Stromal cell of bone marrow (primary cell): ENCODE measurements at places on chromosomes 12 and 14.

DNA sequence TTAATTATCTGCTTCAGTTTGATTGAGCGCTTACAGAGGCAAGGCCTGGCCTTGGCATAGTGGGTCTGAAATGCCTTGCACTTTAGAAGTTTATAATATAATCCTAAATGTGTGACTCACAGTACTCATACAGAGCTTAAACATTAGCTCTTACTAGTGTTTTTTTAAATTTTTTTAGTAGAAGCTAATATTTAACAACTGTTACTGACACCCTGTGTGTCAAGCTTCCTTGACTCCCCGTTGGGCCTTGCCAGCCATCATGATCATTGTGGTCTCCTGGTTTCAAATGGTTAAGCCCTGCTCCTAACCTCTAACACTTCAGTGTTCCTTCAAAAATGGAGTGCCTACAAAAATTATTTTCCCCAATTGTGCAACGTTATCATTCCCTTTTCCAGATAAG, 126.9 kb downstream of the GALC start:
- DNase-seq = no peak

- DNase-seq = no peak
Observed at GRCh38 chr12:27271206-27271605, 27.1 kb downstream of the STK38L start.

GRCh38 chr12:22525426-22525825, 18.9 kb downstream of the C2CD5 start:
- DNase-seq = no peak

DNA sequence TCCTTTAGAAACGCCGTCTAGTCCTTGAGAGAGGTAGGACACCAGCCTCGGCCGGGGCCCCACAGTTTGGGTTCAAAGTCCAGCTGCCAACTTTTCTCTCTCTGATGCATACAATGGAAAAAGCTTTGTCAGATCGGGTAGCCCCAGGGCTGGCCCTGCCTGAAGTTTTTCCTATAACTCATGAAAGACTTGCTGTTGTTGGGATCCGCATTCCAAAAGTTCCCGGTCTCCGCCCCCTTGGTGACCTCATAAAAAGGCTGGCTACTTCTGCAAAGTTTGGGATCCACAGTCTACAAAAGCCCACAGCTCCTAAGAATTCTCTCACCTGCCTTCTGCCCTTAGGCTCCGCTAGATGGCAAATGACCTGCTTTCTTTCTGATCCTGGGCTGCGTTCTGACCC, 35.3 kb upstream of the CLEC6A start:
- DNase-seq = no peak

DNA sequence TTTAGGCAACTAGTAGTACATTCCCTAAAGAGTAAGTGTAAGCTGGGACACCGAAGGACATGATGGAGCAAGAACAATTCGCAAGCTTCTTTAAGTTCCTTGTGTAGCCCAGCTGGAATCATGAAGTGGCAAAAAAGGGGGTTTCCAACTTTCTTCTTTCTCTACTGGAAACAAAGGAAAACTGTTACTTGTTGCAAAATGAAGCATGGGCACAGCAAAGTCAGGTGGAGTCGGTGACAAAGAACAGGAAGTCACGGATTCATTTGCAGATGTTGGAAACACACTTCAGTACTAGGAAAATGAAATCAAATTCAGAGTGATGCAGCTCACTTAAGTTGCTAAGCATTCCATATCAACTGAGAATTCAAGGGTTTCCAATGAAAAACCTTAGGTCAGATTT, 706.9 kb upstream of the STXBP6 start:
- no peak for DNase-seq

GRCh38 chr12:132163911-132164288, 19.6 kb downstream of the NOC4L start:
- no peak for DNase-seq

DNA sequence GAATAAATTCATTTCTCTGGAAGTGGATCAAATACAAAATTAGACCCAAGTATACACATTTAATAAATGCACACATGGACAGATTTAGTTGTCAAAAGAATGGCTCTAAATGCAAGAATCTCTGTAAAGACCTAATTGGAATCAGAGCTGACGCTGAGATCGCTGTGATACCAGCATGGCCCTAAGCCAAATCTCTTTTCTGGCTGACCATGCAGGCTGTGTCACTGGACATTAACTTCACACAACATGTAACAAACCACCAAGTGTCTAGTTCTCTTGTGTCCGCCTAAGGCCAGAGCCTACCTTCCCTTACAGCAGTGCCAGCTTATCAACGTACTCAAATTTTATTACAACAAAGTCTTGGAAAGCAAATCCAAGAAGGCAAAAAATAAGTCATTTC, 127.5 kb downstream of the MED13L start:
- DNase-seq = no peak

DNA sequence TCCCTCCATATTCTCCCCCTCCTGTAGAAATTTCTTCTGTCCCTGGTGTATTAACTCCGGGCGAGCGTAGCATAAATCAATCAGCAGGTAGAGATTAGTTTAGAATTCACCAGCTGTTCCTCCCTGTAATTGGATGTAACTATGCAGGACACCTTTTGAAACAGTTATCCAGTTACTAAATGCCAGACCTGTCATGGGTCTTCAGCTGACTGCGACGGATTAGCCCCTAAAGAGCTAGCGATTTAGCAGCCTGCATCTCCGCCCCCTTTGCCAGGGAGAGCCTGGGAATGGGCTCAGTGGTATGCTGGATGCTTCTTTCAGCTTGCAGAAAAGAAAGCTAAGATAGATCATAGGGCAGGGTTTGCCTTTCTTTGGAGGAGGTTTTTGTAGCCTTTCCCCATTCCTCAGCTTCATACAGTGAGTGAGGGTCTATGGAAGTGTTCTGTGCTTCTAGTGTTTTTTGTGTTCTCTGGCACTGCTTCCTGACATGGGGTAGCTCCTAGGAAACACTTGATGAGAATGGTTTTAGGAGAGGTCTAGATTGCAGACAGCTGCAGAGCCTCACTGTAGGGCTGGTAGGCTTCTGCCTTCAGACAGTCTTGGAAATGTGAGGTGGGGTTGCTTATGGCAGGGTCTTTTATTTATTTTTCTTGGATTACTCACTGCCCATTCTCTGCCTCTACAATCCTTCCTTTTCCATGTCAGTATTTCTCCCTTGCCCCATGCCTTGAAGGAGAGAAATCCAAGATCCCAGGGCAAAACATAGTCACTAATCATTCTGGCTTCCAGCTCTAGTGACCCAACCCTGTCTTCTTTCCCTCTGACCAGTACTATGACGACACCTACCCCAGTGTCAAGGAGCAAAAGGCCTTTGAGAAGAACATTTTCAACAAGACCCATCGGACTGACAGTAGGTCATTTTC, 16.7 kb downstream of the COPZ1 start:
- no peak for DNase-seq

DNA sequence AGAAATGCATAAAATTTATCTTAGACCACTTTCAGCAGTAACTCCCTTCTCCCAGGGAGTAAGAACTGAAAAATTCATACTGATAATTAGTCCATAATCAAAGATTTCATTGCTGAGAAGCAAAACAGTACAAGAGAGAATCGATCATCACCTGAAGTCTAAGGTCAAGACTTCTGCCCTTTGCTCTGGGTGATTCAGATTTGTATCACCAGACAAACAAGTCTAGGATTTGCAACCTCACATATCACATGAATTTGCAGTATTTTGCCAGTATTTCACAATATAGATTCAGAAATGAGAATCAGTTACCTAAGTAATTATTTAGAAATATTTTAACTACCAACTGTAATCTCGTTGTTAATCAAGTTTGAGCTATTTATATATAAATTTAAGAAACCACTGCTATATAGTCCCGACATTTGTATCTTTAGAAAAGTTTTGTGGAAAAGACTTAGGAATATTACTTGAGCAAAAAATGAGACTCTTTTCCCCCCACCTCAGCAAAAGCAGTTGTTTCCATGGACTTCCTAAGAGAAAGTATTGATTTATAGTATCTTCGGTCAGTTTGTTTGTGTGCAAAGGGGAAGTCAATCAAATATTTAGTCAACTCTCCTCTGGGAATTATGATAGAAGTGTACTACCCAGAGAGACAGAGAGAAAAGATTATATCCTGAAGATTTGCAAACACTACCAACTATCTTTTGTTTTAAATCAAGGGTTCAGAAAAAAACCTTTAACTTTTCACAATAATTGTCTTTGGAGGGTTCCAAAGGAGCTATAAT, 840.1 kb downstream of the TRHDE start:
- DNase-seq = no peak

GRCh38 chr12:80802652-80803400, 86.1 kb downstream of the MYF5 start:
- peak; percentile 2 for DNase-seq
